ENCODE measurements at places on chromosomes 16 and 17.

DNA sequence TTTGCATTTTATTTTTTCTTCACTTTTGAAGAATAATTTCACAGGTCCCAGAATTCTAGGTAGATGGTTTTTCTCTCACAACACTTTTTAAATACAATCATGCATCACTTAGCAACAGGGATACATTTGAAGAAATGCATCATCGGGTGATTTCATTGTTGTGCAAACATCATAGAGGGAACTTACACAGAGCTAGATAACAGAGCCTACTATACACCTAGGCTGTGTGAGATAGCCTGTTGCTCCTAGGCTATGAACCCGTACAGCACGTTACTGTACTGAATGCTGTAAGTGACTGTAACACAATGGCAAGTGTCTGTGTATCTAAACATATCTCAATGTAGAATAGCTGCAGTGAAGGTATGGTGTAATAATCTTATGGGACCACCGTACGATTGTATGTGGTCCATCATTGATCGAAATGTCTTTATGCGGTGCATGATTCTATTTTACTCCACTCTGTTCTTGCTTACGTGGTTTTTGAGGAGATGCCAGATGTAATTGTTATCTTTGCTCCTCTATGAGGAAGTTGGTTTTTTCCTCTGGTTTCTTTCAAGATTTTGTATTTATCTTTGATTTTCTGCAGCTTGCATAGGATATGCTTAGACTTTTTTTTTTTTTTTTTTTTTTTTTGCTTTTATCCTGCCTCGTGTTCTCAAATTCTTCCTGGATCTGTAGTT lies 35.5 kb upstream of the TMEM92 start:
- DNase-seq, result no peak

DNA sequence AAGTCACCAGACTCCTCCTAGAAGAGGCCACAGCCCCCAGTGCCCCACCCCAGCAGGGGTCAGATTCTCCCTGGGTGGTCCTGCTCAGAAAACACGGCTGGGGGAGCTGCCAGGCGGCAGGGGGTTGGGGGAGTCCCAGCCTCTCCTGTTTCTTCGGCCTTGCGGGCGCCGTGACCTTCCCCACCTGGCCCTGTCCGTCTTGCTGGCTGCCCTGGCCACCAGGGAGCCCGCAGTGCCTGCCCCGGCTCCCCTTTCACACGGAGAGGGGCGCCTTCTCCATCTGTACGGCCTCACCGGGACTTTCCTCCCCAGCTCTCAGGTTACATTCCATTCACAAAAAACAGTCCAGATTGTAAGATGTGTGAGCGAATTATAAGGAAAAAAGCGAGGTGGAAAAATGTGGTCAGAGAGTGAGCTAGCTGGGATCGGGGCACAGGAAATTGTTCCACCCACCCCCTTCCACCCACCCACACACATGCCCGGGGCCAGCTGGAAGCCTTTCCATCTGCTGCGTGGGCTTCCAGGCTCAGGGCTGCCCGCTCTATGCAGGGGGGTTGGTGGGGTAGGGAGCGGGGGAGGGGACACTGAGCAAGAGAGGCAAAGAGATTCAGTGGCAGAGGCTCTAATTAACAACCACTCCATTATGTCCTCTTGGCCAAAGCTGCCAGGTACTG lies 14.6 kb upstream of the CIBAR2 start:
- peak; percentile 48 for DNase-seq

DNA sequence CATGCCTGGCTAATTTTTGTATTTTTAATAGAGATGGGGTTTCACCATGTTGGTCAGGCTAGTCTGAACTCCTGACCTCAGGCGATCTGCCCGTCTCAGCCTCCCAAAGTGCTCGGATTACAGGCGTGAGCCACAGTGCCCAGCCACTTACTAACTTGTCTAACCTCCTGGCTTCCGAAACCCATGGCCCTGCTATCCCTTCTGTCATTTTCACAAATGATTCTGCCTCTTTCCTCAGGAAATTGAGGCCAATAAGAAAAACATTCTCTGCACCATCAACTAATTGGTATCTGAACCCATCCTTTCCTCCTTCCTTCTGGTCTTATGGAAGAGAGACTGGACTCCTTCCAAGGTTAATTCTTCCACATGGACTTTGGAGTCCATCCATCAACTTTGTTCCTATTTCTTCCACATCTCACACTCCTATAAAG lies 27.9 kb upstream of the TNRC6A start:
- no peak for DNase-seq

DNA sequence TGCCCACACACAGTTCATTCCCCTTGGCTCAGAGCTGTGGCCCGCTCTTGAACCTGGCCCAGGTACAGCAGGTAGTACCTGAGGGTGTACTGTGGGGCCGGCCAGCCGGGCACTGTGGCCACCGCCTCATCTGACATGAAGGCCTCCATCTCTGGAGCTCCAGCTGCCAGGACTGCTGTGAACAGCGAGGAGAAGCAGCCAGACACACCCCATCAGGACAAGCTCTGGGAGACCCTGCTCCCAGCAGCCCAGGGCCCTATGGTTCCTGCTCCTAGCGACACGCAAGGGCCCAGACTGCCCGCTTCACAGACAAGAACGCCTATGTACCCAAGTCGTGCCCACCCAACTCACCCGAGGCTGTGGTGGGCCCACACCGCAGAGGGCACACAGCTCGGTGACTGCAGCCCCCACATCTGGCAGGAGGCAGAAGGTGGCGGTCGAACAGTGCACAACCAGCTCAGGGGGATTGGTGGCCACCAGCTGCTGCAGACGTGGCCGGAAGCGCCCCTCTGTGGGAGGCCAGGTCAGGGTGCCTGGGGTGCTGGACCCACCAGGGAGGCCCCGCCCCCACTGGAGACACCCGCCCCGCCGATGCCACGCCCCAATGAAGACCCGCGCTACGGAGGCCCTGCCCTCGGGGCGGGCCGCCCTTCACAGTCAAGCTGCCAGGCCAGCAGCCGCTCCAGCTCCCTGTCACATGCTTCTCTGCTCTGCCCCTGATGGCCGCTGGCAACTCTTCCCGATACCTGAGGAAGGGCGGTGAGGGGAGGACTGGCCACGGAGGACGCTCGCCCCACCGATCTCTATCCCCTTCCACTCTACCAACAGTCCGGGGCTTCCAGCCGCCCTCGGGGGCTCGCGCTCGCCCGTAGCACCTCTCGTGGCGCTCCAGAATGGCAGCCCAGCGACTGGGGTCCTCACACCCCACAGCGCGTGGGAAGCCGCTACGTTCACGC lies 1.1 kb upstream of the STUB1 start:
- DNase-seq, result peak; percentile 49

DNA sequence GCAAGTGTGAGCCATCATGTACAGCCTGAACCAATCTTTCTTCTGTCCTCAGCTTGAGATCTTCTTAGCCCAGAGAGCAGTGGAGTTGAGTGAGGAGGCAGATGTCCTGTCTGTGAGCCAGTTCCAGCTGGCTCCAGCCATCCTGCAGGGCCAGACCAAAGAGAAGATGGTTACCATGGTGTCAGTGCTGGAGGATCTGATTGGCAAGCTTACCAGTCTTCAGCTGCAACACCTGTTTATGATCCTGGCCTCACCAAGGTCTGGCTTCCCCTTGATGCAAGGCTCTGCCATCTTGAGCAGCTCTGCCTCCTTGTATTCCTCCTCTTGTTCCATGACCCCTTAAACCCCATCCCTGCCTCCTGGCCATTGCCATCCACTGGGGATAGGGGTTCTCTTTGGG lies 9.6 kb downstream of the CDK5RAP3 start:
- no peak for DNase-seq

DNA sequence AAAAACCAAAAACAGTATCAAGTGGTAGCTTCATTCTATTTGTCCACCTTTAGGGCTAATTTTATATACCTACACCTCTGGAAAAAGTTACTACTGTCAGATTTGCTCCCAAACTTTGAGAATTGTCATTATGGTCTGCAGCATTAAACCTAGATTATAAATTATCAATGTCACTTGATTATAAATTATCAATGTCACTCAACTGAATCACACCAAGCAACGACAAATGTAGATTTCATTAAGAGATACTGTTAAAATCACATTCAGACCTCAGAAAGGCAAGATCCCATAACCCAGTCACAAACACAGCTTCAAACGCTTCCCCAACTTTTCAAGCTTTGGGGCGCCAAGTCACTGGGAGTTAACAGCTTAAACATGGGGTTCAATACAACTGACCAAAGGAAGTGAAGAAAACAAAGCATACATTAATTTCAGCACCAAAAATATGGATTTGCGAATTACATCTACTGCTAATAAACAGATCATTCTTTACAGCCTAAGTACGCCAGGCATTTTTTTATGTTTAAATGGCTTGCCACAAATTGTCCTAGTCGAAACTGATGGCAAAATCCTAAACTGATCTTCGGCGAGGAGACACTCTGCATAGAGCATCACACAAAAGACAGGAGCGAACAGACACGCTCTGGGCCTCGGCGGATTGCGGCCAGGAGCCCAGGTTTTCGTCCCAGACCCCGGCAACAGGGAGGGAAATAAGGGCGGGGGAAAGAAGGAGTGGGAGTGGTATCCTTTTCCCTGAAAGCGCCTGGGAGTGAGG lies 981 bp downstream of the GLG1 start:
- no peak for DNase-seq

DNA sequence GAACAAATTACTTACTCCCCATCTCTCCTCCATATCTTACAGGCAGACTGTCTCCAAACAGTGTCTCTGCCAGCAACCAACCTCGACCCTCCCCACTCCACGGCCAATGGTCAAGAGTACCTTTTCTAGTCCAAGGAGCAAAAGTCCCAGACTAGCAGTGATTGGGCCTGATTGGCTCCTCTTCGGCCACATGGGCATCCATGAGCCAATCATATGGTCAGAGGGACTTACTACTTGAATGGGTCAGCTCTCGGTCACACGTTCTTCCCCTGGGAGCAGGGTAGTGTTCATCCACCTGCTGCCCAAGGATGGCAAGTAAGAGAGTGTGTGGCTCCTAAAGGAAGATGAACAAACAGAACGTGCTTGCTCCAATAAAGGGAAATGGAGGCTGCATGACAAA lies 84.6 kb downstream of the C16orf78 start:
- DNase-seq, result no peak

- no peak for DNase-seq
Measured at GRCh38 chr16:48109475-48109874, 46.3 kb downstream of the ABCC12 start.

DNA sequence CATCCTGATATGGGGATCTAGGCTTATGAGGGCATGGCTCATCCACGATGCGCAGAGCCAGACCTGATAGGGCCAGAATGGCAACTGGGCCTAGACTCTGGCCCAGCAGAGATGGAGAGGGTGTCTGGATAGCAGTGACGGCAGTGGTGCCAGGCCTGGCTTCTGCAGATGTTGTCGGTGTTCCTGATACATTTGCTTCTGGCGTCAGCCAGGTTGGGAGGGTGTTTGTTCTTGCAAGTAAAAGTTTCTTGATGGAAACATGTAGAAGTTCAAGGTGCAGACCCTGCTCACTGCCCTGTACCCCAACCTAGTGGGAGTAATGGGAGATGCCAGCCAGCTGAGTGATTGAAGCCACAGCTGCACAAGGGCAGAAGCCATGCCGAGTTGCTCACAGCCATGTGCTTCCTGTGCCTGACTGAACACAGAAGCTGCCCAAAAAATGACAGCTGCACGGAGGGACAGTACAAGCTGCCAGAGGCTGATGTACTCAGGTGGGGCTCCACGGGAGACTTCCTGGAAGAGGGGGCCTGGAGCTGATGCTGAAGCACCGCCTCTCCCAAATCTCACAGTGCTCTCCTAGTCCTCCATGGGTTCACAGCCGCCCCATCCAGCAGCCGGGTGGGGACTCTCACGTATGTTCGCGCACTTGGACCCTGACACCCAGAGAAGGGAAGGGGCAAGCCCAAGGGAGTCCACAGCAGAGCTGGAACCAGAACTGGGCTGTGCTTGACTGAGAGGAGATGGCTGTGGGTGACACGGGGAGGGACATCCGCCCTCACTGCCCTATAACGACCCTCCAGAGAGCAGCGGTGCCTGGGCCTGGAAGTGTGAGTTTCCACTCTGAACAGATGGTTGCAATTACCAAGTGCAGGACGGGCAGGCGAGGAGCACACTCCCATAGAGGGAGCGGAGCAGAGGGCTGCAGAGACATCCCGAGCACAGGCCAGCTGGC lies 78.7 kb downstream of the N4BP1 start:
- DNase-seq, result no peak

- DNase-seq, result no peak
Measured at GRCh38 chr17:71110326-71110725, 941.0 kb downstream of the KCNJ2 start.

DNA sequence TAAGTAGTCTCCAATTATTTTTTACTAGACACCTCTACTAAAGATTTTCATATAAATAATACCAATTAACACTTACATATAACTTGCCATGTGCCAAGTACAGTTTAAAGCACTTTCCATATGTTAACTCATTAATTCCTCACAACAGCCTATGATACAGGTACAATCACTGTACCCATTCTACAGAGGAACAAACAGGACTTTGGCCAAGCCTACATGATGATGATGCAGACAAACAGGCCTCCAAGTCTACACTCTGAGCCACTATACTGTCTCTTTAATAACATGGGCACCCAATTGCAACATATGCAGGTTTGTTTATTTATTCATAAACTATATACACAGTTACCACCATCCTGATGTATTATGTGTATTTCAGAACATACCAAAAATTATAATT lies 46.0 kb downstream of the TOX3 start:
- no peak for DNase-seq

GRCh38 chr16:70725024-70725911 lies 39.4 kb upstream of the MTSS2 start:
- no peak for DNase-seq

- no peak for DNase-seq
Measured at GRCh38 chr17:42422412-42422957, 571 bp downstream of the CAVIN1 start.

DNA sequence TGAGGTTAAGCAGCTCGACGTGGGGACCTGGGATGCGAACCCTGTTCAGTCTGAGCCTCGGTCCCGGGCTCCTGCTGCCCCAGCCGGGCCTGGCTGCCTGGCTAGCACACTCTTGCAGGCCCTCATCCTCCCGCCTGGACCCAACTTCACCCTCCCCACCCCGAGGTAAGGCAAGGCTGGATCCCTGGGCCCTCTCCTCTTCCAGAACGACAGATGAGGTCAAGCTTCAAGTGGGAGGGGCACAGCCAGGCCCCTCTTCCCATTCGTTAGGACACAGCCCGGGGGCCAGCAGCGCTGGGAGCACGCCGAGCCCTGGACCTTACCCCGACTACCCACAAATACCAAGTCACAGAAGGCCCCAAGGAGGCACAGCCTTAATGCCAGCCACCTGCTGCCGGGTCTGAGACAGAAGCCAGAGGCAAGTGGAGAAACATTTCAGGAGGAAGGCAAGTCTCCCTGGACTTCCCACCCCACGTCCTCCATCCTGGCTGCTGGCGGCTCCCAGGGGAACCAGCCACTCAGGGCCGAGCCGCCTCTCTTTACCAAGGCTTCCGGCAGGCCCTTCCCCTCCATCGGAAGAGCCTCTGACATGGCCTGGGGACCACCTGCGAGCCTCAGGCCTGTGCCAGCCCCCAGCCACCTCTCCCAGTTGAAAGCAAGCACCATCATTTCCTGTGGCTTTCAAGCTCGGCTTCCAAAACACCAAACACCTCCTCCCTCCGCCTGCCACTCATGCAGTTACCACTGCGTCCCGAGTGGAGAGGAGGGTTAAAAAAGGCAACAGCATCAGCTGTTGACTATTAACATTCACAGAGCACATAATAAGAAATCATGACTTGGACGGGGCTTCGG lies 59.9 kb downstream of the RPH3AL start:
- no peak for DNase-seq

Data from stimulated activated CD4-positive, alpha-beta T cell treated with anti-CD3 and anti-CD28 coated beads, Interleukin-1b, Interleukin-23, amount 100 ng/mL, for 4 hours (primary cell).